ENCODE measurements at places on chromosomes 6 and 20. TPM values are rescaled to one million over a fixed set of nuclear protein-coding genes. Genes with fewer than 3 reads are reported as not detected.

TMEM217 gene
- not detected for total RNA-seq

ID4 gene
- 32.6 TPM for total RNA-seq

FILIP1 gene
- total RNA-seq: 14.4 TPM

DNA sequence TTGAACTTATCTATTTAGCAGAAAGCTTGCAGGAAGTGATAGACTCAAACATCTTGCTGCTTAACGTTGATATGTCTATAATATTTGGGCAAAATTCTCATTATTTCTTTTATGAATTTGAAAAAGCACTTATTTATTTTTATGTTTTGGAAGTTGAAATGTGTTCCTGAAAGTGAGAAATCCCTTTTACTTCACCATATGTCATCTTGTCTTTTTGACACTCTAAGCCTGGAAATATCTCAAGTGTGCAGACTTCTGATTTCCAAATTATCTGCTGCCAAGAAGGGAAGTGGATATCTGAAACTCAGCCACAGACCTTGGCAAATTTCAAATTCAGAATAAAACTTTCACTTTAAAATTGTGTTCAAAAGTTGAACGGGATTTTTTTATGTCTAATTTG lies 368.7 kb upstream of the MANEA start:
- no peaks in the 10 kb centered on the region for H3K27me3 ChIP-seq
- no peaks in the 10 kb centered on the region for H3K36me3 ChIP-seq
- H3K4me1 ChIP-seq: no peaks in the 10 kb centered on the region
- no peak overlapping the region for H3K27ac ChIP-seq
- no peak for DNase-seq
- H3K4me3 ChIP-seq: no peak overlapping the region

DNA sequence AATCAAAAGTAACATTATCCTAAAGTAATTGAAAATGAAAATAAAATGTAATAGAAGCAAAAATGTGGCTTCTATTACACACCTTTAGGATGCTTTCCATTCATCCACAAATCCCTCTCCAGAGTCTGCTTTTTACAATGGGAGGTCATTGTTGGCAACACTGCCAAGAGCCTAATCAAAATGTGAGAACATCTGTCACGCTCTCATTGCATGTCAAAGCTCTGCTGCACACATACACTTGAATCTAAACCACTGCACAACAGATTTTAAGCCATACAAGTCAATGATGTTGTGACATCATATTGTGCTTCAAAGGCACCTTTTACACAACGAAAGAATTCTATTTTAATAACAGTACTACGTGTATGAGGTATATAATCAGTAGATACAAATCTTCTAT lies 82.1 kb downstream of the PREP start:
- no peak overlapping the region for H3K27ac ChIP-seq
- no peak overlapping the region for H3K4me3 ChIP-seq
- no peaks in the 10 kb centered on the region for H3K4me1 ChIP-seq
- no peaks in the 10 kb centered on the region for H3K27me3 ChIP-seq
- DNase-seq: no peak
- no peaks in the 10 kb centered on the region for H3K36me3 ChIP-seq

GRCh38 chr6:1770968-1771723 lies 161.4 kb downstream of the FOXC1 start:
- no peaks in the 10 kb centered on the region for H3K4me1 ChIP-seq
- H3K27ac ChIP-seq: no peak overlapping the region
- no peaks in the 10 kb centered on the region for H3K27me3 ChIP-seq
- H3K36me3 ChIP-seq: no peaks in the 10 kb centered on the region

GRCh38 chr20:35216541-35216940 lies 9.9 kb upstream of the MMP24 start:
- no peaks in the 10 kb centered on the region for H3K27me3 ChIP-seq
- H3K4me3 ChIP-seq: no peak overlapping the region
- no peaks in the 10 kb centered on the region for H3K4me1 ChIP-seq
- H3K36me3 ChIP-seq: no peaks in the 10 kb centered on the region
- no peak for DNase-seq

- H3K36me3 ChIP-seq: no peaks in the 10 kb centered on the region
- H3K27ac ChIP-seq: no peak overlapping the region
- no peaks in the 10 kb centered on the region for H3K4me1 ChIP-seq
- no peaks in the 10 kb centered on the region for H3K27me3 ChIP-seq
- DNase-seq: no peak
- no peak overlapping the region for H3K4me3 ChIP-seq
Observed at GRCh38 chr6:140355476-140355875, 981.0 kb upstream of the CITED2 start.

DNA sequence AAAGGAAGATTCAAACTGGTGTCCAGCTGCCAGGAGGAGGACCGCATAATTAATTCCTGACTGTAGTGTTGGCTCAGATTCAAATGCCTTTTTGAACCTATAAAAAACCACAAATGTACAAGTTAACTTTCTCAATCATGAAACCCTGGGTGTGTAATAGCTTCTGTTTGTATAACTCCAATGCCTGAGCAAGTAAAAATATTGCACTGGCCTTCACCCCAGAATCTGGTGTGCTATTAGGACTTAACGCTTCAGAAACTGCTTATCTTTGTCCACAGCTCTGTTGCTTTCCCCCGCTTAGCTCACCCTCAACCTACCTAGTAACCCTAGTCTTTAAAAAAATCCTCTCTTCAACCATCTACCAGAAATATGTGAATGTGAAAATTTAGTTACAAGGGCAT lies 119.1 kb upstream of the MAP7 start:
- no peaks in the 10 kb centered on the region for H3K36me3 ChIP-seq
- no peak overlapping the region for H3K4me3 ChIP-seq
- peaks cover 13% of the 10 kb centered on the region for H3K4me1 ChIP-seq
- DNase-seq: no peak

DNA sequence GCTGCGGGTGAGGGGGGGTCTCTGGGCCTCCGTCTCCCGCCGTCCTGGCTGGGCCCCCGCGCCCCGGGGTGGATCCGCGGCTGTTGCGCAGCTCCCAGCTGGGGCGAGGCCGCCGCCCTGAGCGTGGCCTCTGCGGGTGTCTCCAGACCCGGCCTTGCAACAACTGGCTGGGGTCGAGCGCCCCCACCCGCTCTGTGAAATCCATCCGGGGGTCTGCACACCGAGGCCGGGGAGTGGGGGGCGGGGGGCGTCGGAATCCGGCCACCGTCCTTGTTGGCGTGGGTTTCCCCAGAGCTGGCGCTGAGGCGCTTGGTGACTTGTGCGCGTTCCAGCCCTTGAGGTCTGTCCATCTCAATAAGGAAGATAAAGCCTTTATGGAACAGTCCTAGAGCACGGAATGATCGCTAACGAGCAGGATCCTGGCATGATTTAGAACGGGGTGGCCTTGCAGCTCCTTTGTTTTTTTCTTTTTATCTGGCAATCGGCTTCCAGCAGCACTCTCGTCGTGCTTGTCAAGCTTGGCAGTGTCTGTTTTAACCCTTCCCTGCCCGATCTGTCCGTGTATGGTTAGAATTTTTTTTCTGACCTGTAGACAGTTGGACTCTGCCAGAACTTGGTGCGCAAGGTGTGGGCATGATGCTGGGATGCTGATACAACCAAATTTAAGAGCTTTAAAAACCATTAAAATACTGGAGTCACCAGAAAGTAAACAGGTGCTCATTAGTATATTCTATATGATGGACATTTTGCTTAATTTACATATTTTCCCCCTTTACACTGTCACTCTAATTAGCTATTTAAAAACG lies 675 bp downstream of the DSTN start:
- no peaks in the 10 kb centered on the region for H3K36me3 ChIP-seq
- no peaks in the 10 kb centered on the region for H3K4me1 ChIP-seq
- peak; percentile 42 for DNase-seq
- peak overlapping the region; percentile 98 for H3K27ac ChIP-seq
- peak overlapping the region; percentile 84 for H3K4me3 ChIP-seq
- H3K27me3 ChIP-seq: no peaks in the 10 kb centered on the region
